T-helper 1 cell (primary cell): ENCODE measurements at places on chromosomes 6 and 20.

DNA sequence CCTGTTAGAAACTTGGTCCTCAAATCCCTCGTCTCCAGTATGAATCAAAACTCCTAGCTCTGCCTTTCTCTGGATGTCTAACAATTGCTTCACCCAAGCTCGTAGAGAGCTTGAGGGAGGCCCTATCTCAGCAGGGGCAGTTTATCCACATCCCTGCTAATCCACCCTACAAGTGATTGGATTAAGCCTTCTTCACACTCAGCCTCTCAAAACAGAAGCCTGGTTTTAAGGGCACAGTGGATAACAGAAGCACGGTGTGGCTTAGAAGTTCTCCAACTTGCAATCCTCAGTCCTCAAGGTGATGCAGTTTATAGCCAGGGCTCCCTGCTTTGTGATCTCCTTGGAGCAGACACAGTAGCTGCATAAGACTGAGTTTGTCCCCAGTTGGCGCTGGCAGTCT, 383.9 kb downstream of the KIF16B start:
- no peak for DNase-seq

- no peak for DNase-seq
These were observed 153.9 kb upstream of the ENPP5 start for GRCh38 chr6:46324706-46325105.

- no peak for DNase-seq
These were observed 296.3 kb downstream of the CDKAL1 start for GRCh38 chr6:20830576-20830975.

DNA sequence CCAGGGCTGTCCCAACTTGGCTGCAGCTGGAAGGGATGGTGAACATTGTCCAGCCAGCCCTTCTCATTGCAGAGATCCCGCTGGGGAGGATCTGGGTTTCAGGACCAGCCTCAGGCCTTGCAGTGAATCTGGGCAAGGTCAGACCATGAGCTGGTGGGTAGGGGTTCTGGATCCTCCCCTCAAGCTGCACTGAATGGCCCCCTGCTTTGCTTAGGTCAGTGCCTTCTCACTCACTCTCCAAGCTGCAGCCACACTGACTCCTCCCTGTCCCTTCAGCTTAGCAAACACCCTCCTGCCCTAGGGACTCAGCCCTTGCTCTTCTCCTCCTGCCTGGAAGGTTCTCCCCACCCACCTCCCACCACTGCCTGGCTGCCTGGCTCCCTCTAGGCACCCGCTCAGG, 95.3 kb upstream of the KCNG1 start:
- DNase-seq, result no peak

DNA sequence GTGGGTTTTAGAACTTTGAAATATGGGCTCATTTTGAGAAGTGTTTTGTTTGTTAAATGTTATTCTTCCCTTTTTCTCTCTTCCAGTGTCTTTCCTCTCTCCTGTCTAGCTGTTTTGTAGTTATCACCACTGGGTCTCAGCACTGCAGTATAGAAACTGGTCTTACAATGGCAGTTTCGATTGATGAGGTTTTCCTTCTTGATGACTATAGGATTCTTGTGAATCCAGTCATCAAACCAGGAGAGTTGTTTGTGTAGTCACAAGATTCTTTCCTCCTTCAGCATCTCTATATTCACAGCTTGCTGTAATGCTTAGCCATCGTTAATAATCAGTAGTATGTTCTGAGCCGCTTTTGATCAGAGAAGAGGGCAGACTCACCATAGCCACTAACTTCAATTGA, 172.3 kb downstream of the OGFRL1 start:
- DNase-seq, result no peak

DNA sequence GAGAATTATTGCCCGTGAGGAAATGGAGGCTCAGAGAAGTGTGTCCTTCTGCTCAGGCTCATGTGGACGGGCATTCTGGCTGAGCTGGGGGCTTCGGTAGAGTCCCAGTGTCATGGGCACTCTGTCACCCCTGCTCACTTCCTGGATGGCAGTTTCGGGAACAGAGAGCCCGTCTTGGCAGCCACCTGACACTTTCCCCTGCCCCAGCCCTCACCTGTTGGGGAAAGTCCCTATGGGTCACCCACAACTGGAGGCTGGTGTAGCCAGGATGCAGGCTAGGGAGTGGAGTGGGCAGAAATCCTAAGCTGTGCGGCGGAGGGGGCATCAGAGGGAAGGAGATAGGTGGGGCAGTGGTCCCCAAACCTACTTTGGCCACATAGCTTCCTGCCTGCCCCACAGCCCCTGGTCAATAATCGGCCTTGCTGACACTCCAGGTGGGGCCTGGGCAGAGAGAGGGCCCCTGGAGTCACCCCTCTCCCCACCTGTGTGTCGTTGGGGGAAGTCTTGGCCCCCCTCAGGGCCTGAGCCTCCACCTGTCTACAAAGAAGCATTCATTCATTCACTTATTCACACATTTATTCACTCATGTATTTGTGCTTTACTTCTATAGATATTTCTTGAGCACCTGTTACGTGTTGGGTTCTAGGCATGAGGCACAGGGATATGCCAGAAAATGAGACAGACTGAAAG, 40.5 kb downstream of the SNAI1 start:
- DNase-seq, result no peak

DNA sequence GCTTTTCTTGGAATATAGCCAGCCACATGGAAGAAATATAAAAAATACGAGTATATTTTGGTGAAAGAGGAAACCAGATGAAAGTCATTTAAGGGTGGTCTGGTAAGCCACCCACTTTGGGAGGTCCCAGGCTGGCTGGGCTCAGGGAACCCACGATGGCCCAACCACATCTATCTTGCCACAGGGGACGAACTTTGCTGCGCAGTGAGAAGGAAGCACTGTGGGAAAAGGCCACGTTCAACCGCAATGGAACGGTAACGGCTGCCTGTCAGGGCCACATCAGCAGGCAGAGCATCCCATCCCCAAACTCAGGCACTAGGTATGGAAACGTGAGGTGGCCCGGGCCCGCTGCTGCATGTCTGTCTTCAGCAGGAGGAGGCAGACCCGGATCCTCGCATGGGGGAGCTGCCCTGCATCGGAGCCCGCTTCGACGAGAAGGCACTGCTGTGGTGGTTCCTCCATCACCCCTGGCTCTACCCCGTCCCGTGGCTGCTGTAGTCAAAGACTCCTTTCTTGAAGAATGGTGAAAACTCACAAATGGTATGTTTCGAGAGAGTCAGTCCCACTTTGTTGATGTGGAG, 300.4 kb downstream of the KIF16B start:
- DNase-seq, result no peak

DNA sequence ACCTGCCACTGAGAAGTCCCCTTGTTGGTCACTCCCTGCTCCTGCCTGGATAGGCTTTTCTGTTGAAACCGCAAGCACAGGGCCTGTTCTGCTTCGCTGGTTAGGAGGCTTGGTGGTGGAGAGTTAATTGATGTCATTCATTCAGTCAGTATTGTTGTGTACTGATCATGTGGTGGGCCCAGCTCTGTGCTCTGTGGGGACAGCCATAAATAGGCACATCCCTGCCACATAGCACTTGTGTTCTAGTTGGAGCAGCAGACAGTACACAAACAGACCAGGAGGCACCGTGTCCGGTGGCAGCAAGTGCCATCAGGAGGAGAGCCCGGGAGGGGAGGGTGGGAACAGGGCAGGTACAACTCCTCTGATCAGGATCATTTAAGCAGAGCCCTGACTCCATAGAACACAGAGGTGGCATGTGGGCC, 155.2 kb upstream of the INSM1 start:
- no peak for DNase-seq

- no peak for DNase-seq
These were observed 2.1 kb downstream of the APOBEC2 start for GRCh38 chr6:41055149-41055548.

DNA sequence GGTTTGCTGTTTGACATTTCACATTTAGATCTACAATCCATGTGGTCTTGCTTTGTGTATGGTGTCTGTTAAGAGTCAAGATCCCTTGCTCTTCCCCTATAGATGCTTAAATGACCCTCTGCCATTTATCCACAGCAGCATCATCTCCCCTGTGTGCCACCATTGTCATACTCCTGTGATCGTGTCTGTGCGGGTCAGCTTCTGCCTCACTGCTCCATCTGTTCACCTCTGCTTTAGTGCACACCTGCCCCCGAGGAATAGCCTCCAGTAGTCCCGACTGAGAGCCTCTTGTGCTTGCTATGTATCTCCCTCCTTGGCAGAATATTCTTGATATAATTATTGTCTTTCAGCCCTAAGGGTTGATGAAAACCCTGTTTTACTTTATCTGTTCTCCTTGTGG, 551.2 kb downstream of the CDH26 start:
- no peak for DNase-seq

- DNase-seq, result no peak
These were observed 8.4 kb upstream of the PPP1R14C start for GRCh38 chr6:150134280-150134920.

- no peak for DNase-seq
These were observed 120.5 kb downstream of the RTN4IP1 start for GRCh38 chr6:106508834-106509233.

DNA sequence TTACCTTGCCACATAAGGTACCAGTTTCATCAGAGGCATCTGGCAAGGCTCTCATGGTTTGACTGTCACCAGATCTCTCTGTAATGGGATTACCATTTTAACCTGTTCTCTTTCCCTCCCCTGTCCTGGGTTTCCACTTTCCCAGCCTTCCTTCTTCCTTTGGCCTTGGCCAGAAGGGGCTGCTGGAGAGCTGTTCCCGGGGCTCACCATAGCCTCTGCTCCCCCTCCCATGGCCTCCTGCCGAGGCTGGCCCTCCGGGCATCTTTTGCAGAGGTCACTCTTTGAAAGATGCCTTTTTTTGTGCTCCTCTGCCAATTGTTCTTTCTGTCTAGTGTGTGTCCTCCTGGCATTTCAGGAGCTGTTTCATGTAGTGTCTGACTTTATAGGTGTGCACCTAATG, 100.7 kb upstream of the SCP2D1 start:
- no peak for DNase-seq

DNA sequence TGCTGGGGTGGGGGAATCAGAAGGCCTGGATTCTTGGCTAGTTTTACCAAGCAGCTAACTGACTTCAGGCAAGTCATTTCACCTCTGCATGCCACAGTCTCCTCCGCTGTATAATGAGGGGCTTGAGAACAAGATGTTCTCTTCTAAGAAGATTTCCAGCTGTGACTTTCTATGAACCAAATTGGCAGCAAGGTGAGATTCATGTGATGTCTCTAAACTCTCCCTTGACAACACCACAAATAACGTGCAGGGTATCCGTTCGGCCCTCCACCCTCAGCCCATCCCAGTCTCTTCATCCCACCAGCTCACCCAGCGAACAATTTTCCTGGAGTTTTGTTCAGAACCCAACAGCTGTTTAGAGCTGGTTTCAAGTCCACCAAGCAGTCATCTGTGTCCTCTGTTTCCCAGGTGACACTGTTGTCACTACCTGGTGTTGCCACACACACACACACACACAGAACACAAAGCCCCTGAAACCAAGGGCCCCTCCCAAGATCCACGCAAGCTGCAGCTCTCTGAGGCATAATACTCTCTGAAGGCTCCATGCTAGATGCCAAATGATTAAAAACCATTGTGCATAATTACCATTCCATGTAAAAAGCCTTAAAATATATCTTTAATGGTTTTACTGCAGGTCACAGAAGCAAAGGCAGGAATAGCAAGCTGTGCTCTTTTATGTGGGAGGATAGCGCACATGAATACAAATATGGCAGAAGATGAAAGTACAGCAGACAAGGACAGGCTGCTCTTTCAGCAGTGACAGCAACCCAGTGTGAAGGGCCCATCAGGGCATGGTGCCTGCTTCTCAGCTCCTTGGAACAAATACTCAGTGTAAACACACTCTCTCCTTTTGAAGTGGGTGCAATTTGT, 48.2 kb downstream of the ARHGAP18 start:
- DNase-seq, result no peak
